ENCODE measurements at places on chromosomes 1 and 21. TPM values are rescaled to one million over a fixed set of nuclear protein-coding genes. Genes with fewer than 3 reads are reported as not detected.
A peak's percentile ranks its signal among the peaks of the same experiment; 100 is the strongest.

DNA sequence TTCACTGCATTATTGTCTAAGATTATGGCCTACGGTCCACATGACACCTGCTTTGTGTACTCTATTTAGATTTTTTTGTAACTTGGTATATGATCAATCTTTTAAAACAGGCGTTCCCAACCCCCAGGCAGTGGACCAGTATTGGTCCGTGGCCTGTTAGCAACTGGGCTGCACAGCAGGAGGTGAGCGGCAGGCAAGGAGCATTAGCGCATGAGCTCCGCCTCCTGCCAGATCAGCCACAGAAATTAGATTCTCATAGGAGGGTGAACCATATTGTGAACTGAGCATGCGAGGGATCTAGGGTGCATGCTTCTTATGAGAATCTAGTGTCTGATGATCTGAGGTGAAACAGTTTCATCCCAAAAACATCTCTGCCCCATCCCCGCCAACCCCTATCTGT lies 228.4 kb upstream of the NR5A2 start:
- DNase-seq, result no peak

- DNase-seq, result no peak
These were observed 189.9 kb downstream of the APP start for GRCh38 chr21:25980710-25981109.

- DNase-seq, result no peak
These were observed 127.2 kb upstream of the ADAR start for GRCh38 chr1:154735061-154735803.

GRCh38 chr1:150441121-150441520 lies 46.1 kb upstream of the TARS2 start:
- DNase-seq, result no peak

- no peak for DNase-seq
These were observed 1.2 kb upstream of the CPT2 start for GRCh38 chr1:53195246-53196016.

- DNase-seq, result peak; percentile 62
These were observed 5.5 kb downstream of the PTPN7 start for GRCh38 chr1:202154766-202155477.

DNA sequence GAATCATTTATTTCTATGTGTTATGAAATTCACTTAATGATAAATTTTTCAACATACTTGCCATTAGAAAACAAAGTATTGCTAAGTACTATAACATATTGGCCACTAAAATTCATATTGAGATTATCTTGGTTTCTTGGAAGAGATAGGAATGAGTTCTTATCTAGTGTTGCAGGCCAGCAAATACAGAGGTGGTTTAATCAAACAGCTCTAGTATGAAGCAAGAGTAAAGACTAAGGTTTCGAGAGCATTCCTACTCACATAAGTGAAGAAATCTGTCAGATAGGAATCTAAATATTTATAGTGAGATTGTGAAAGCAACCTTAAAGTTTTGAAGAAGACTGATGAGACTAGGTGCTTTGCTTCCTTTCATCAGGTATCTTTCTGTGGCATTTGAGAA lies 37.9 kb upstream of the FOXE3 start:
- DNase-seq, result no peak

DNA sequence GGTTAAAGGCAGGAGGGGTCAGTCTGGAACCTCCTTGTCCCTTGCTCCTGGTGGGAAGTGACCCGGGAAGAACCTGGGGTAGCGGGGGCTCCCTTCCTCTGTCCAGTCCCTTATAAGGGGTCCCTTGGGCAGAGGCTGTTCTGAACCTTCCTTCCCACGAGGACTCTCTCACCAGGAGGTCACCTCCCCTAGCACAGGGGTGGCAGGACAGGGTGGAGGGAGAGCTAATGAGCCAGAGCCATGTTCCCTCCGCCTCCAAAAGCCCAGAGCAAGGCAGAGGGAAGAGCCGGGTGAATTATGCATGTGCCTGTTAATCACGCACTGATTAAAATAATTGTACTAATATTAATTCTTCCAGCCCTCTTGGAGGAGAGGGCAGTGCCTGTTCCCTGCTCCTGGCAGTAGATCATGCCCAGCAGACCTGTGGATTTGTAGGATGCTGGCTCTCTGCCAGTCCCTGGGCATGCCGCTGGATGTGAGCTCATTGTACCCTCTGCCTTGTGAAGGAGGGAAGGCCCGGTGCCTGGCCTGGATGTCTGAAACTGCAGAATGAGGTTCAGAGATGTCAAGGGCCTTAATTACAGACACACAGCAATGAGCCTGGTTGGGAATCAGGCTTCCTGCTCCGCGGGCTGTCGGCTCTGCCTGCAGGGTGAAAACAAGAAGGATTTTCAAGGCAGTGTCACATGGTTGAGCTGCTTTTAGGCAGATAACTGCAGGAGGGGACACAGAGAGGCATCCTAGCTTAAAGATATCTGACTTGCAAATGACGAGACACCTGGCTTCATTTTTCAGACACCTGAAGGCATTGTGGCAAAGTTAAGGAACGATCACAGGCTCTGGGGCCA lies 68.2 kb downstream of the IGSF21 start:
- DNase-seq, result no peak

DNA sequence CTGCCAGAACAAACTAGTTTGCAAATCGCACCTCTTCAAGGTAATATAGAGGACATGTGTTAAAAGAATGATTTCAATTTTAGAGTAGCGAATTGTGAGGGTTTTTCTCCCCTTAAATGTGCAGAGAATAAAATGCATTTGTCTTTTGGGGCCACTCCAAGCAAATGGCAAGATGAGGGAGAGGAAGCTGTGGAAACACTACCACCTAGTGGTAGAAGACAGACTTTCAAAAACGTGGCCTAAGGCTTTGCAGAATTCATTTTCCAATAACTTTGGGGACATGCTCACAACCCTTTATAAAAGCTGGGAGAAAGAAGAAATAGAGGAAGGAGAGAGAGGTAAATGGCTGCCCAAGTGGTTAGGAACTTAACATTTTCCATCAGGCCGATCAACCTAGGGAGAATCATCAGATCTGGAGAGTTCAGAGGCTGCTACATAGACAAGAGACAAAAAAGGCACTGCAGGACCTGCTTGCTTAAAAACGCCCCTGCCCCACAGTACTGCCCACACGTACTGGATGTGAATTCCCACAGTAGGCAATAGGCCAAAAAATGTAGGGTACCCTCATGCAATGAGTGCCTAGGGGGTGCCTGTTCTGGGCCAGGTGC lies 15.7 kb upstream of the RCAN1 start:
- no peak for DNase-seq

DNA sequence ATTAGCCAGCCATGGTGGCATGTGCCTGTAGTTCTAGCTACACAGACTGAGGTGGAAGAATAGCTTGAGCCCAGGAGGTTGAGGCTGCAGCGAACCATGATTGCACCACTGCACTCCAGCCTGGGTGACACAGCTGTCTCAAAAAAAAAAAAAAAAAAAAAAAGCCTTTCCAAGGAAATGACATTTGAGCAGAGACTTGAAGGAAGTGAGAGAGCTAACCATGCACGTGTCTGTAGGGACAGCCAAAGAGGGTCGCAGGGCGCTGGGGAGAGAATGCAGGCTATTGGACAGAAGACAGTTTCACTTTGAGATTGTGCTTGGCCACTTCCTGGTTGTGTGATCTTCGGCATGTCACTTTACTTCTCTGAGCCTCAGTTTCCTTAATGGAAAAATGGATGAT lies 6.8 kb downstream of the HCRTR1 start:
- no peak for DNase-seq

GRCh38 chr1:219266524-219266923 lies 92.8 kb downstream of the LYPLAL1 start:
- no peak for DNase-seq

- DNase-seq, result no peak
These were observed 34.6 kb upstream of the LPGAT1 start for GRCh38 chr1:211865180-211865579.

GRCh38 chr1:13456904-13457532 lies 46.8 kb downstream of the PRAMEF20 start:
- no peak for DNase-seq

GRCh38 chr1:157944663-157945280 lies 48.7 kb upstream of the KIRREL1 start:
- no peak for DNase-seq

DNA sequence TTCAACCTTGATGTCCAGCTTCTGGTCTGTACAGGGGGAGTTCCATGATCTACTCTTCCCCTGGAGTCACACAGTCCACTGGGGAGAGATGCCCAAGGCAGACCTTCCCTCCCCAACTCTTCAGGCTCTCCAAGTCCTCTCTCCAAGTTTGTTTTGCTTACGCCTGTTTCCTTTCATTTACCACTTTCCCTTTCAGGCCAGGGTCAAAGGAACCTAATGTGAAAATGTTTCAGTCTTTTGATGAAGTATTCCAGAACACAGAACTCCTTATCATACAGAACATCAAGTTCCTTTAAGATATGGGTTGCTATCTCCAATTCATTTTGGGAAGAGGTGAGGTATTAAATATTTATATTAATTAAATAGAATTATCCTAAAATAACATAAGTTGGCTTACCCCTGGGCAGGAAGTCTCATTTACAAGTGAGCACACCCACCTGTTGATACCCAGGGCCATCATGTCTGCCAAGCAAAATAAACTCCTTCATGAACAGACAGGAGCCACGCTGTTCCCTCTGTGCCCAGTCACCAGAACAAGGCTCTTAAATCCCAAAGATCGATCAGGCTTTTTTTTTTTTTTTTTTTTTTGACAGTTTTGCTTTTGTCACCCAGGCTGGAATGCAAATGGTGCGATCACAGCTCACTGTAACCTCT lies 82.2 kb upstream of the LYST start:
- DNase-seq, result no peak

DNA sequence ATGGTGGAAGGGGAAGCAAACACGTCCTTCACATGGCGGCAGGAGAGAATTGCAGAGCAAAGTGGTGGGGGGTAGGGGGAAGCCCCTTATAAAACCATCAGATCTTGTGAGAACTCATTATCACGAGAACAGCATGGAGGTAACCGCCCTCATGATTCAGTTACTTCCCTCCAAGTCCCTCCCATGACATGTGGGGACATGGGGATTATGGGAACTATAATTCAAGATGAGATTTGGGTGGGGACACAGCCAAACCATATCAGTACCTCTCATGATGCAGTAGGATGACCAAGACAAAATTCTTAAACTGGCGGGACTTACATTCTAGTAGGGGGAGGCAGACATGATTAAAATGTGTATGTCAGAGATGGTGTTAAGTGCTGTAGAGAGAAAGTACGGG lies 38.8 kb downstream of the WNT4 start:
- DNase-seq, result no peak

DNA sequence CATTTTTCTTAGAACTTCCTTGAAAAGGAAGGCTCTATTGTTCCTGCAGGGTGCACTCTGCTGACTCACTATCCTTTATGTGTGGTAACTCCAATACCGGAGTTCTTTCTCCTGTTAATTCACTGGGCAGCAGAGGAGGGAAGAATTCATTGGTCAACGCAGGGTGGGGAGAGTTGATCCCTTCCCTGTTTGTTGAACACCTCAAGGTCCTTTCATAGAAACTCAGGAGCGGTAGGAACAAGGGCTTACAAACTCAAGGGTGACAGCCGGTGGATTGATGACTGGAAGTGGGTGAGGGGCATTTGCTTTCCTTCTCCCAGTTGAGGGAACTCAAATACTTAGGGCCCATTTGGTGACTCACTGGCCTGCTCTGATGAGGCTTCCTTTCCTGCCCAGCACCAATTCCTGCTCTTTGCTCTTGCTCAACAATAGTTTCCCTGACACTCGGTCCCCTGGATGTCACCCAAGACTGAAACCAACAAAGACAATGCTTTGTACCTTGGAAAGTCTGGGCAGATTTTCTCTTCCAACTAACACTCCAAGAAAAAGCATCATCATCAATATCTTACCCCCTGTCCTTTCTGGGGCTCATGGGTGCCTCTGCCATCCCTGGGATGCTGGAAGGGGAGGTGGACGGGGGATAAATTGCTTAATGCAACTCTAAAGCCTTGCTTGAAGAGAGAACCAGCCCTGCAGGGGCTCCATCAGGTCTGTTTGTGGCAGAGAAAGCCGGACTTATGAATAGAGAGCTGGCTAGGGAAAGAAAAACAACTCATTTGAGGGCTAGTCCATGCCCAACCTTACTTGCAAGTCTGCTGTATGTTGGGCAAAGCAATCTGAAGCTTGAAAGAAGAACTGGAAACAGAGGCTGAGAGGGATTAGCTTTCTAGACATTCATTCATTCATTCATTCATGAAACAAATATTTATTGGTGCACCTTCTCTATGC lies 9.3 kb downstream of the SLC26A9 start:
- DNase-seq, result no peak

- DNase-seq, result no peak
These were observed 43.3 kb downstream of the JAM2 start for GRCh38 chr21:25682382-25682781.

DNA sequence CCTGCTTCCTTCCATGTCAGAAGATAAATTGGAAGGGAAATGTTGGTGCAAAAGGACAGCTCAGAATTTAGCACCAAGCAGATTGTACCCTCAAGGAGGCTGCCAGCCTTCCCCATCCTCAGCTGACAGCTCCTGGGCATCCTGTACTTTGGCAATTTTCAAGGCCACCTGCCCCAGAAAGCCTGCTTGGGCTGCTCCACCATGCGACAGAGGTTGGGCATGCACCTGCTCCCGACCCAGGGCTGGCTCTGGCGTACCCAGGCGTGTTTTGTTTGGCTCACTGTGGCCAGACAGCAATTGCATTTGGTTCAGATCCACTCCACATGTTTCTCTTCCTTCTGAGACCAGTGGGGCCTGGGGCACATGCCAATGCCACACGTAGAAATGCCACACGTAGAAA lies 547.8 kb downstream of the NPHP4 start:
- no peak for DNase-seq

DNA sequence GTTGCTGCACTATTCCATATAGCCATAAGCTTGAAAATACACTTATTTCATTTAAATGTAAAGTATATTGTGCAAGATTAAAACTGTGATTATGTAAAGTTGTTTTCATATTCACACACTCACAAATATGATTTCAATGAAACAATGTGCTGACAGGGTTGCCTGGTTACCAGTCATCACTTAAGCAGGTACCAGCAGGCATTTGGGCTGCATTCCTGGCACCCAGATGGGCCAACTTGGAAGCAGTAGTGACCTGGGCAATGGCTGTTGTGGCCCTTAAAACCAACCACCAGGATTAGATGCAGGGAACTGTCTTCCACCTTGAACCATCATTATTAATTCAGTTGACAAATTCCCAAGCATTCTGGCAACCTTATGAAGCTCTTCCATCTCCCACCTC lies 45.0 kb upstream of the RASAL2 start:
- DNase-seq, result no peak

Gene RGS8
- not detected for total RNA-seq

Gene DIO1
- total RNA-seq, result not detected

Gene RAP1A
- total RNA-seq, result 221 TPM

Gene S100A7A
- total RNA-seq, result not detected

Gene OR2T29
- not detected for total RNA-seq

Gene PDZK1
- not detected for total RNA-seq
